Endothelial cell (in vitro differentiated cells): ENCODE measurements at places on chromosomes 2 and 18. TPM values are rescaled to one million over a fixed set of nuclear protein-coding genes. Genes with fewer than 3 reads are reported as not detected.

- no peak overlapping the region for H3K4me3 ChIP-seq
- peaks cover 4% of the 10 kb centered on the region for H3K36me3 ChIP-seq
- peak; percentile 43 for DNase-seq
- peaks cover 19% of the 10 kb centered on the region for H3K4me1 ChIP-seq
- no peak overlapping the region for H3K27ac ChIP-seq
Observed at GRCh38 chr18:78980279-78980771, 707 bp downstream of the SALL3 start.

DNA sequence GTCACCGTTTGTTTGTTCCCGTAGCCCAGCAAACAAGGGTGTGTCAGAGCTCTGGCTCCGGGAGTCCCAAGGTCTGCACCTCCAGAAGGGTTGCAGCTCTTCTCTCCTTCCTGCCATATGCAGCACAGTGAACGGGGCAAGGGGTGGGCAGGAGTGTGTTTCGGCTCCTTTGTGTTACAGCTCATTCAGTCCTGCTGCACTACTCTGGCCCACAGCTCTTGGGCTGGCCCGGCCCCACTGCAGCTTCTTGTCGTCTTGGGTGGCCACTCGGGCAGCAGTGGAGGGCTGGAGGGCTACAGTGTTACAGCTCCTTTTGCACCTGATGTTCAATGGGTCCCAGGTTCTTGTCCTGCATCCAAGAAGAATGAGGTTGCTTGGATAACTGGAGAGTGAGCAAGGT lies 408.3 kb downstream of the DCC start:
- H3K36me3 ChIP-seq = no peaks in the 10 kb centered on the region
- no peak overlapping the region for H3K27ac ChIP-seq
- no peak overlapping the region for H3K4me3 ChIP-seq
- H3K4me1 ChIP-seq = no peaks in the 10 kb centered on the region

SULT1C4 gene
- total RNA-seq = 22.6 TPM

POMC gene
- 0.64 TPM for total RNA-seq

GAL3ST2 gene
- not detected for total RNA-seq

GRCh38 chr18:12862874-12863482 lies 21.1 kb downstream of the PTPN2 start:
- no peak overlapping the region for H3K27ac ChIP-seq
- DNase-seq = no peak
- H3K4me3 ChIP-seq = no peak overlapping the region
- H3K27me3 ChIP-seq = no peaks in the 10 kb centered on the region
- H3K36me3 ChIP-seq = no peaks in the 10 kb centered on the region

- no peak overlapping the region for H3K27ac ChIP-seq
- no peak overlapping the region for H3K4me3 ChIP-seq
- peaks cover 15% of the 10 kb centered on the region for H3K4me1 ChIP-seq
- peaks cover 3% of the 10 kb centered on the region for H3K27me3 ChIP-seq
- no peaks in the 10 kb centered on the region for H3K36me3 ChIP-seq
- no peak for DNase-seq
Observed at GRCh38 chr2:7109533-7109885, 192.3 kb downstream of the RNF144A start.
